ENCODE measurements at places on chromosomes 7 and 10.

DNA sequence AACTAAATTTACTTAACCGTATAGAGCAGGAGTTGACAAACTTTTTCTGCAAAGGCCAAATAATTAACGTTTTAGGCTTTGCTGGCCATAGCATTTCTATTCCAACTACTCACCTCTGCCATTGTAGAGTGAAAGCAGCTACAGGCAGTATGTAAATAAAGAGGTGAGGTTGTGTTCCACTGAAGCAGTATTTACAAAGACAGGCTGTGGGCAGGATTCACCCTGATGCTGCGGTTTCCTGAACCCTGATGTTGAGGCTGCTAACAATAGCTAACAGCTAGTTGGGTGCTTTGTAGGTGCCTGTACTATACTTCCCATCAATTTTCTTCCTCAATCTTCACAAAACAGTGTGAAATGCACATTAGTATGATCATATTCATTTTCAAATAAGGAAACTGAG, 47.0 kb upstream of the LAMB1 start:
- DNase-seq, result no peak

GRCh38 chr10:108785011-108785410, 1138.3 kb downstream of the XPNPEP1 start:
- DNase-seq, result no peak

- no peak for DNase-seq
Observed at GRCh38 chr7:81789406-81790119, 19.7 kb upstream of the HGF start.

GRCh38 chr10:132562916-132563456, 25.4 kb downstream of the INPP5A start:
- DNase-seq, result no peak

DNA sequence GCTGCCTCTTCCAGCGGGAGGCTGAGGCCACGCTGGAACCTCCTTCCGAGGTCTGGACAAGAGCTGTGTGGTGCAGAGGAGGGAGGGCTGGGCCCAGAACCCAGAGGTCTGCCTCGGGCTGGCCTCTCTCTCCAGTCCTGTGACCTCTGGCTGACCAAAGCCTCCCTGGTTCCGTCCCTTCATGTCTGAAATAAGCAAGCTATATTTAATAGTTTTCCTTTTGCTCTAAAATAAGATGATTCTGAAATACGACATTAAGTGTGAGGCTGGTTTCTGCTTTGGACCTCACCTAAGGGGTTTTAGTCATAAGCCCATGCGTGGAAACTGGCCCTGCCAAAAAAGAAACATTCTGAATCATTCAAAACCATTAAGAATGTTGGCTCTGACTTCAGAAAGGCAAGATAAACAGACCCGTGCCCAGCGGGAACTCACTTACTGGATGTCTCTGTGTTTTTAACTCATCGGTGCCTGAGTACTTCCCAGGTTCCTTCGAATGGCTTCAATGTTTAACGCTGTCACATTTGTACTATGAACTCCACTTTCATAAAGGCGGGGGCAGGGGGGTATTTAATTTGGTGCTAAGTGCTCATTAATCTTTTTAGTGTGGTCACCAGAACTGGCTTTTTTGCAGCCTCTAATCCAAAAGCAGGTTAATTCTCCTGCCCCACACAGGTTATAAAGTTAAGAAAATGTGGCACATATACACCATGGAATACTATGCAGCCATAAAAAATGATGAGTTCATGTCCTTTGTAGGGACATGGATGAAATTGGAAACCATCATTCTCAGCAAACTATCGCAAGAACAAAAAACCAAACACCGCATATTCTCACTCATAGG, 157.5 kb upstream of the KLF14 start:
- DNase-seq, result no peak

GRCh38 chr10:113485736-113486135, 67.1 kb upstream of the HABP2 start:
- no peak for DNase-seq

- DNase-seq, result no peak
Observed at GRCh38 chr7:12746211-12746610, 58.8 kb downstream of the ARL4A start.

- peak; percentile 41 for DNase-seq
Observed at GRCh38 chr10:114239117-114239993, at the start of gene VWA2. Gene VWA2 (plus strand): TSS chr10:114239254. CDS start chr10:114248714, 9,460 bp downstream.

DNA sequence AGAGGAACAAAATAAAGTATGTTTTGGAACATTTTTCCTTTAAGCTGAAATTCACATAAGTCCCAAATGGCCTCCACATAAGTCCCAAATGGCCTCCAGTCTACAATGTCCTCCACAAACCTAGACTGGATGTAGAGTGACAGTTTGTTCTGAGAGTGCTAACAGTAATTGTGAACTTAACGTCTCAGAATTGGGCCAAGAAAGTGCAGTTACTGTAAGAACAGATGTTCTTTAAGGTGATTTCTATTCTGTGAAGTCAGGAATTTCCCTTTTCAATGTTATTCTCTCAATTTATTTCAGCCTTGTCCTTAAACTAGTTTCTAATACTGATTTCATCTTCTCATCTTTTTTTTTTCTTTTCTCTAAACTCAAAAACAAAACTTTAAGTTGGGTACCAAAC, 188.7 kb upstream of the SEMA3E start:
- no peak for DNase-seq

- DNase-seq, result no peak
Observed at GRCh38 chr10:70277396-70278030, 6.3 kb downstream of the NPFFR1 start.

Data from right lung (tissue), 10 donors.